ENCODE measurements at places on chromosomes 12 and 14.

DNA sequence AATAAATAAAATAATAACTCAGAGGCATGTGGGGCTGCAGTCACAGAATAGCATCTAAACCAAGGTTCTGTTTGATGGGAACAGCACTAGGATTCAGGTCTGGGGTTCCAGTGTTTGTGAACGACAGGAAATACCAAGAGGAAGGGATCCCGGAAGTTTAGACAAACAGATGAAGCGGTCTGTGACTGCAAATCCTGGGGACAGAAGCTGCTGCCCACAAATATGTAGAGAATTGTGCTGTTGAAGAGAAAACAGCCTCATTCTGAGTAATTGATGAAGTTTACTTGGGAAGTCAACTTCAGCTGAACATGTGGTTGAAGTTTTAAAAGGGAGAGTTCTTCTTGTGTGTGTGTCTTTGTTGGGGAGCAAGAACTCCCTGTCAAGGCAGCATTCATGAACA is 98.4 kb upstream of the TBX5 start:
- no peak for DNase-seq

DNA sequence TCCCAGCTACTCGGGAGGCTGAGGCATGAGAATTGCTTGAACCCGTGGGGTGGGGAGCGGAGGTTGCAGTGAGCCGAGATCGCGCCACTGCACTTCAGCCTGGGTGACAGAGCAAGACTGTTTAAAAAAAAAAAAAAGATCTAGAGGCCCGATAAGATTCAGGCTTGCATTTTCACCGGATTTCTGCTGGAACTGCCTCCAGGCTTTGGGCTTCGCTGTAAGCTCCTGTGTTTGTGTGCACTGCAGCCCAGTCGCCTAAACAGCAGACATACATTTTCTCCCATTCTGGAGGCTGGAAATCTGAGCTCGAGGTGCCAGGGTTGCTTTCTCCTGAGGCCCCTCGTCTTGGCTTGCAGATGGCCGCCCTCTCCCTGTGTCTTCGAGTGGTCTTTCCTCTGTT is 12.2 kb downstream of the BRI3BP start:
- DNase-seq: no peak

DNA sequence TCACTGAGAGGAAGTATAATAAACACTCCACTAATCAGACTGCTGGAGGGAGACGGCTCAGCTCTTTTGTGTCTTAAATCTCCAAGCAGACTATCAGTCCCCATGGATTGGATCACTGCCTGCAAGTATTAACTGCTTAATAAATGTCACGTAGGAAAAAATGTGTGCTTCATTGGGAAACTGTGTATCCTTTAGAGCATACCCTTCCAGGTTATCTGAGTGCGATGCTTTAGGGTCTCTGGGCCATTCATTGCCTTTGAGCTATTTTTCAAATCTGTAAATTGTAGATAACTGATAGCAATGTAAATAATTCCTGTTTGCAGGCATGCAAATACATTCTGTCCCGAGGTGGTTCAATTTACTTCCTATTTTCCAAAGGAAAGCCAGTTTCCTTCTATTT is 45.0 kb upstream of the VASH1 start:
- DNase-seq: no peak

- peak; percentile 39 for DNase-seq
These were observed 39.4 kb upstream of the FUT8 start for GRCh38 chr14:65373016-65373670.

GRCh38 chr12:106924268-106924861 is 31.3 kb upstream of the TMEM263 start:
- no peak for DNase-seq

DNA sequence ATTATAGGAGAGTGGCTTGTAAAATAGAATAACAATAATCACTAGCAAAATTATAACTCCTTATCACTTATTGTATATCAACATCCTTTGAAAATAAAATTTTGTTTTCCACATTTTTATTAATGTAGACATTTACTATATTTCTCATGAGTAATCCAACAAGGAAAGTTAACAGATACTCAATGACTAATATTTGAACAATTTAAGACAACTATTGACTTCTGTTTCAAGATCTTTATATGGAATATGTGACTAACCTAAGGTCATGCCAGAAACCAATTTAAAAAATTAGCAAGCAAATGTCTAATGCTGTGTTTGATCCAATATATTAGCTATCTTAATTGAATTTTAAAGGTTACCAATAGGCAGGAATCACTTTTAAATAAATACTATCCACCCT is 638.5 kb upstream of the FLRT2 start:
- DNase-seq: no peak

- no peak for DNase-seq
These were observed 13.7 kb upstream of the TROAP start for GRCh38 chr12:49309386-49309785.

- DNase-seq: no peak
These were observed 26.0 kb upstream of the KRT78 start for GRCh38 chr12:52874573-52875435.

- peak; percentile 43 for DNase-seq
These were observed 52.2 kb downstream of the KRT80 start for GRCh38 chr12:52139579-52140062.

Data from hematopoietic multipotent progenitor cell treated with erythropoietin and hydrocortisone succinate and interleukin-3 and kit ligand, for 4 days (in vitro differentiated cells).